ENCODE measurements at places on chromosomes 16 and 17.

- DNase-seq = peak; percentile 83
These were observed at the start of gene DNAJC7 for GRCh38 chr17:42016941-42017865. Gene DNAJC7 (minus strand): TSS chr17:42017439. CDS start chr17:42017416, 23 bp downstream.

DNA sequence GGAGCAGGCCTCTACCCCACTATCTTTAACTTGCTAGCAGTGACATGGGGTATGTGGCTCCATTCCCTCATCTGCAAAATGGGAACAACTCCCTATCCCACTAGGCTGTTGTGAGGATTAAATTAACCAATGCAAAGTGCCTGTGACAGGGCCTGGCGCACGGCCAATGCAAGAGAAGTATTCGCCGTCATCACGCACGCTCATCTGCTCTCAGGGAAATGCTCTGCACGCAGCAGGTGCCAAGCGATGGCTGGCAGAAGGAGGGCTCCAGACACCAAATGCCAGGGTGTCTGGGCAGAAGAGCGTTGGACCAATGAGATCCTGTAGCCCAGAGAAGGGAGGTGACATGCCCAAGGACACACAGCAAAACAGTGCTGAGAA lies 17.3 kb downstream of the FAM83G start:
- no peak for DNase-seq

- no peak for DNase-seq
These were observed 236.1 kb upstream of the CDH5 start for GRCh38 chr16:66130296-66130905.

DNA sequence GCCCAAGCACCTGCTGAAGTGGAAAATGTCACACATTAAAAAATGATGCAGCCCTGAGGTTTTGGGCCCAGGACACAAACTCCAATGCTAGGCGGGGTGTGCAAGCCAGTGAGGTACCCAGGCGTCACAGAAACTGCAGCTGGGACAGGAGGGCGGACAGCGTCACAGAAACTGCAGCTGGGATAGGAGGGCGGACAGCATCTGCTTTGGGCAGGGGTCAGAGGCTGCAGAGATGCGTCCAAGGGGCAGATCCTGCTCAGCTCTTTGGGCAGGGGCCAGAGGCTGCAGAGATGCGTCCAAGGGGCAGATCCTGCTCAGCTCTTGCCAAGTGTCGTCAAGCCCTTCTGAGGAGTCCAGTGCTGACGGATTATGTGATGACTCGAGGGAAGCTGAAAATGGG lies 43.9 kb upstream of the RCVRN start:
- DNase-seq = no peak

DNA sequence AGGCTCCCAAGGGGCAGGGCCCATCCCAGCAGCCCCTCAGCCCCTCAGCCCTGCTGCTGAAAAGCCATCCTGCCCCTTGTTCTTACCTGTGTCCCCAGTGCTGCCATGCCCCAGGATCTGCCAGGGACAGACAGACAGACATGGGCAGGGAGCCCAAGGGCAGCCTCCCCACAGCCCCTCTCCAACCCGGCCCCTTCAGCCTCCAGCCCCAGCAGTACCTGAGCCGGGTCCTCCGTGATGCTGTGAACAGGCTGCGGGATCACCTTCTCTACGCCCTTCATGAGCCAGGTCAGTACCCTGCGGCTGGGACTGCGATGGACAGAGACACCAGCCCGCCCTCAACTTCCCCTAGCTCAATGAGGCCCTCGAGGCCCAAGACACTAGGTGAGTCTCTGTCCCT lies 8.2 kb downstream of the CNGB1 start:
- DNase-seq = no peak

GRCh38 chr17:82814834-82815233 lies 25.0 kb downstream of the ZNF750 start:
- DNase-seq = no peak

- DNase-seq = no peak
These were observed 86.4 kb downstream of the CACNG1 start for GRCh38 chr17:67130768-67131167.

DNA sequence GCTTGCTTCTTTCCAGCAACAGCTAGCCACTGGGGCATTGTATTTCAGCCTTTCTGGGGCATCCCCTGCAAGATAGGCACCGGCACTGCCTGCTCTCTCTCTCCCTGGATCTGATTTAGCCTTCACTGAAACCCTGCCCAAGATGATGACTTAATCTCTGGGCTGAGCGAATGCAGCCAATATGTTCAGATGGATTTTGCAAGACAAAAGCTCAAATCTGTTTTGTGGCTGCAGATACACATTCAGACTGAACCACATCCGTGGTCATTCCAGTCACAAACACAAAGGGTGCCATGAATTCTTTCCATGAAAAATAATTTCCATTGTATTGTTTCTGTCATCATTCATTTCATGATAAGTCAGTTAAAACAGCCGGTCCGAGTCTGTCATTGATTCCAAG lies 24.2 kb downstream of the SOST start:
- no peak for DNase-seq

DNA sequence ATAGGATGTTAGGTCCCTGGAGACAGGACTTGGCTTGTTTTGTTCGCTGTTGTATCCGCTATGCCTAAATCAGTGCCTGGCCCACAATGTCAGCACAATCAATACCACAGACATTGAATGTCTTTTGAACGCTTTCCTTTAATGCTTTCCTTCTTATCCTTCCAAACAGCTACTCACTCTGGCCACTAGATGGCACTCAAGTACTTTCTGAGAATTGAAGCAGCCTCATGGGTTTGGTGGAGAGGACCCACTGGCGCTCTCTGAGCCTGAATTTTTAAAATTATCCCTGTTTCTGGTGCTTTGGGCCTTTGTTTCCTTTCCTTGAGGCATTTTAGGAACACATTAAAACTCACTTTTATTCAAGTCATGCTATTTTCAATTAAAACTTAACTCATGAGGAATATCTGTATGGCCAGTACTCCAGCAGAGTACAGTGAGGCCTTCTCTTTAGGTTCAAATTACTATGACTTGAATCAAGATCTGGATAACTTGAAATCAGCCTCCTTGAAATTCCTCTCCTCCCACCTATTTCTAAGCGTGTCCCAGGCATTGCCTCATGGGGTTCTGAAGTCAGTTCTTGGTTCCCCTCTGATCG lies 3.2 kb upstream of the NLRP1 start:
- DNase-seq = no peak

- DNase-seq = no peak
These were observed 20.9 kb downstream of the RGS9 start for GRCh38 chr17:65158041-65158440.

DNA sequence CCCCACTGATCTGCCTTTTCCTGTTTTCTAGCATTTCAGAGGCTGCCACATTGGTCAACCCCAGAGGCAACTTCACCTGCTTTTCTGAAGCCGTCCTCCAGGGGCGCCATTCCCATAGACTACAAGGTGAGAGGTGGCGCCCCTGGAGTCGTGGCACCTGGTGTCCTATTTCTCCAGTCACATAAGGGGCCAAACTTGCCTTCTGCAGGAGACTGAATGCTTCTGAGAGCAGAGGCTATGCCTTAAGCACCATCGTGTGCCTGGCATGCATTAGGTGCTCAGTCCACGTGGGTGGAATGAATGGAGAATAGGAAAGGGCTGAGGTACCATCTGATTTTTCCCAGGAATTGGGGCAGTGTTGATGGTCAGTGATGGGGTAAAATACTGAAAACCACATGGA lies 164.8 kb downstream of the HAPSTR1 start:
- no peak for DNase-seq

GRCh38 chr16:81553080-81553813 lies 108.6 kb downstream of the CMIP start:
- no peak for DNase-seq

DNA sequence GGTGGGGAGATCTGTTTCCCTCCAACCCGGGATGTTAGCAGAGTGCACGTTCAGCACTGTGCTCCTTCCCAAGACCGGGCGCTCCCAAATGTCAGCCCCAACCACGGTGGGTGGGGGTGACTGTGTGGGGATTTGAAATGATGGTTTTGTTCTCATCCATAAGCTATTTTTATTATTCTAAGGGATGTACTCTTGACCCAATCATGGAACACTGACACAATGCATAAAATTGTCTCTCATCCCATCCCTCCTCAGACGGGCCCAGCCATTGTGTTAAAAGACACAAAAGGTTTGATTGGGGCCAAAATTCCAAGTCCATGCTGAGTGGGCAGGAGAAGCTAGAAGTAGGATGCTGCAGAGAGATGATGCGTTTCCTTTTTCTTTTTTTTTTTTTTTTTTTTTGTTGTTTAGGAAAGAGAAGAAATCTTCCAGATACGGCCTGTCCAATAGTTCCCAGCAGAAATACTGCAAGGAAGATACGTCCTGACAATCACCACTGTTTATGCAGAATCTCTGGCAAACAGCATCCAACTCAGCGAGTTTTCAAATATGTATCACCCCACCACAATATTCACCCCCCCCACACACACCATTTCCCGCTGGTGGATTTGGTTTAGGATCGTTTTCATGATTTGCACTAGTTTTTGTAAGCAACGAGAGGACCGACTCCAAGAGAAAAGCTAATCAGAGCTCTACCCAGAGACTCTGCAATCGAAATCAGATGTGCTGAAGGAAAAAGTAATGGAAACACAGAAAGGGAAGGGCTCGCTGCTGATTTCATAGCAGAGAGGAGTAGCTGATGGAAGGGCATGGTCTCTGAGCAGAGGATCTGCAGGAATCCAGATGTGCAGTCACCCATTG lies 163.5 kb upstream of the DYNLRB2 start:
- no peak for DNase-seq

- DNase-seq = no peak
These were observed 64.8 kb downstream of the SEC14L1 start for GRCh38 chr17:77205396-77206125.

GRCh38 chr16:79609861-79610260 lies 9.3 kb upstream of the MAF start:
- DNase-seq = no peak

DNA sequence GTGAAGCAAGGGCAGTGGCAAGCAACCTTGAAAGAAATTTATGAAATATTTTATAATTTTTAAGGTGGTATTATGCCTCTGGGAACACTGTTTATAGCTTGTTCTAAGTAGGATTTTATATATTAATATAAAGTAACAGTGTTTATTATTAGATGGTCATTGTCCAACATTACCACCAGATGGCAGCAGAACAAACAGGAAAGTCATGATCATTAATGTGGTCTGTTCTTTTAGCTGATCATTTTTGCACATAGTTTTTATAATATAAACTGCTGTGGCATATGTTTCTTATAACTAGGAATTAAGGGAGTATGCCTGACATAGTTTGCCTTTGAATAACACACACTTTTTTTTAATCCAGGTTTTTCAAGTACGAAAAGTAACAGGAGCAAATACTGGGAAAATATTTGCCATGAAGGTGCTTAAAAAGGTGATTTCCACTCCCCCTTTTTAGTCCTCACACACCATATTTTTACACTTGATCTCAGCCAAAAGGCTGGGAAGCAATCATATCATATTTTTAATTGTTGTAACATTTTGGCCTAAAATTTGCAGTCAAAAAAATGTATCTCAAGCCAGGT lies 21.4 kb downstream of the RPS6KB1 start:
- no peak for DNase-seq

DNA sequence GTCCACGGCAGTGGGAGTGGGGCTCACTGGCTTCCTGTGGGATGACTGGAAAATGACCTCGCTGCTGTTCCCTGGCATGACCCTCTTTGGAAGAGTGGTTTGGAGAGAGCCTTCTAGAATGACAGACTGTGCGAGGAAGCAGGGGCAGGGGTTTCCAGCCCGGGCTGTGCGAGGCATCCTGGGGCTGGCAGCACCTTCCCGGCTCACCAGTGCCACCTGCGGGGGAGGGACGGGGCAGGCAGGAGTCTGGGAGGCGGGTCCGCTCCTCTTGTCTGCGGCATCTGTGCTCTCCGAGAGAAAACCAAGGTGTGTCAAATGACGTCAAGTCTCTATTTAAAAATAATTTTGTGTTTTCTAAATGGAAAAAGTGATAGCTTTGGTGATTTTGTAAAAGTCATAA lies 7.8 kb upstream of the RNF213 start:
- DNase-seq = peak; percentile 78

DNA sequence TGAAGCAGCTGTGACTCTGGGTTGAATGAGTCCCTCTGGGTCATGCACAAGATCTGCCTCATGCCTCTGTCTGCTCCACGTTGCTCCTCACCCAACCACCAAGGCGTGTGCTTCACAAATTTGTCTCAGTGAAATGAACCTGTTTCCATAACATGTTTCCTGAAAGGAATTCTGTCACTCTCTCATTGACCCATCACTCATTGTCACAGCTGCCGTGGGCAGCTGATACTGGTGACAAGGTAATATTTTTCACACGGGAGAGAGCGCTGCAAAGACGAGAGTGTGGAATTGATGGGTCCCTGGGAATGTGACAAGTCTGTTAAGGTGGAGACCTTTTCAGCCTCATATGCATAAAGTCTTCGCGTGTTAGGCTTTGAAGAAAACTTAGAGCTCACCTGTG lies 391.4 kb downstream of the CPPED1 start:
- DNase-seq = no peak

- no peak for DNase-seq
These were observed 31.1 kb downstream of the ADAMTS18 start for GRCh38 chr16:77403732-77404131.

DNA sequence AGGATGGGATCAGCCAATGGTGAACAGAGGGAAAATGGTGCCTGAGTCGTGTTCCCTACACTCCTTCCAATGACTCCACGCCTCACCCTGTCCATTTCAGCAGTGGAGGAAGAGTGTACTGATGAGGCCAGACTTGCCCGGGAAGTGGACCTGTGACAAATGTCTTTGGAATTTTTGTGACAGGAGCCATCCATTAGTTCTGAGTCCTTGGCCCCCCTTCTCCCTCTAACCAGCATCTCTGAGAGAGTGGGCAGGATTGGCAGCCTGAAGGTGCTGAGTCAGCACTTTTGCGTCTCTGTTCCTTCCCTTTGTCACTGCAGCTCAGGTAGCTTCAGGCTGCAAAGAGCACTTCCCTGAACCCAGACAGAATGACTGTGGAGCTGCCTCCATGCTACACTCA lies 30.8 kb downstream of the BEAN1 start:
- no peak for DNase-seq

GRCh38 chr16:31354394-31355291 lies at the start of gene ITGAX:
Gene ITGAX (plus strand): TSS chr16:31355176. CDS start chr16:31355255, 79 bp downstream.
- DNase-seq = peak; percentile 28

DNA sequence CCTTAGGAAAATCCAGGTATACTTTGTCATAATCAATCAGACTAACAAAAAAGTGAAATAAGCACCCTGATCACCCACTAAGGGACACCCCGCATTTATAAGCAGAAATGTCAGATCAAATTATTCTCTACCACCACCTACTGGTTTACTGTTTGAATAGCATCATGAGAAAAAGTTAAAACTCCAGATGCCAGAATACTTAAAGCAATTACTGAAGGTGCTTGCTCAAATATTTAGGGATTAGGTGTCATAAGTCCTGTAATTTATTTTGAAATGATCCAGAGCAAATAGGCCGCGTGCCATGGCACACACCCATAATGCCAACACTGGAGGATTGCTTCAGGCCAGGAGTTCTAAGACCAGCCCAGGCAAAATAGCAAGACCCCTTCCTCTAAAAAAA lies 2.3 kb downstream of the TOP2A start:
- DNase-seq = no peak

DNA sequence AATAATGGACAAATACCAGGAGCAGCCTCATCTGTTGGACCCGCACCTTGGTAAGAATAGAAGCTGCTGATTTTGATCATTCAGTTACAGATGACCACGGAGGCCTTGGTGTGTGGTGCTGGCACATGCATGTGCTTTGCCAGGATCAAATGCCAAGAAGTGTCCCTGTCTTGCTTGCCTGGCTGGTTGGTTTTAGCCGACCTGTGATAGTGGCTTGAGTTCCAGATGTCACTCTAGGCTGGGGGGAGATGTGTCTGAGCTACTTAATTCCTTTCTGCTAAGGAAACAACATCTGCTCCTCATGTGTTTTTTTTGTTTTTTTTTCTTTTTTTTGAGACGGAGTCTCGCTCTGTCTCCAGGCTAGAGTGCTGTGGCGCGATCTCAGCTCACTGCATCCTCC lies 4.3 kb downstream of the TBCD start:
- no peak for DNase-seq

- DNase-seq = no peak
These were observed 20.9 kb downstream of the UBE2O start for GRCh38 chr17:76432004-76432403.

All from stimulated activated CD8-positive, alpha-beta memory T cell treated with anti-CD3 and anti-CD28 coated beads, Interleukin-4, amount 100 ng/mL, for 4 hours (primary cell).